Stimulated activated CD4-positive, alpha-beta T cell treated with anti-CD3 and anti-CD28 coated beads, Interleukin-2, amount 100 ng/mL, for 24 hours (primary cell): ENCODE measurements at places on chromosomes 2 and 18.

DNA sequence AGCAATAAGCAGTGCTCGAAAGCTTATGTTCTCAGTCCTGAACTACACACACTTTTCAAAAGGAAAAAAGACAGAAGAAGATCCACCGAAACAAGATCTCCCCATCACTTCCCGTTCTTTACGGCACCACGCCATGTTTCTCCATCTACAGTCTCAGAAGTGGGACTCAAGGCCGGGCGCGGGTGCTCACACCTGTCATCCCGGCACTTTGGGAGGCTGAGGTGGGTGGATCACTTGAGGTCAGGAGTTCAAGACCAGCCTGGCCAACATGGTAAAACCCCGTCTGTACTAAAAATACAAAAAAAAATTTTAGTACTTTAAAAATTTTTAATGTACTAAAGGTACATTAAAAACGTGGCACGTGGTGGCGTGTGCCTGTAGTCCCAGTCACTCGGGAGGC, 31.2 kb downstream of the ZNF516 start:
- DNase-seq, result no peak

- no peak for DNase-seq
Measured at GRCh38 chr2:15649561-15650255, 58.0 kb downstream of the DDX1 start.

GRCh38 chr2:120218181-120218580, 5.0 kb downstream of the TMEM185B start:
- DNase-seq, result no peak

DNA sequence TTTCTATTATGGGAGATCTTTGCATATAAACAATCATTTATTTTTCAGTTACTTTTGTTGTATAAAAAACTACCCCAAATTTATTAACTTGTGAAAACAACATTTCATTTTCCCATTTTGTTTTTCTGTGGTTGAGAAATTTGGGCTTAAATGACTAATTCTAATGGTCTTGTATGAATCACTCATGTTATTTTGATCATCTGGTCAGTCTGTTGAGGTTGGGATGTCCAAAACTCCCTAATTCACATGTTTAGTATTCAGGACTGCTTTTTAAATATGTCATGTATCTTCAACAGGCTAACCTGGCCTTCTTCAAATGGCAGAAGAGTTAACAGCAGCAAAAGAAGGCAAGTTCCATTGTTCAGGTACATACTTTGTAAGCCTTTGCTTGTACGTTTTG, 788.1 kb downstream of the TRIB2 start:
- DNase-seq, result no peak

- DNase-seq, result no peak
Measured at GRCh38 chr18:2917259-2918047, 70.6 kb downstream of the EMILIN2 start.

DNA sequence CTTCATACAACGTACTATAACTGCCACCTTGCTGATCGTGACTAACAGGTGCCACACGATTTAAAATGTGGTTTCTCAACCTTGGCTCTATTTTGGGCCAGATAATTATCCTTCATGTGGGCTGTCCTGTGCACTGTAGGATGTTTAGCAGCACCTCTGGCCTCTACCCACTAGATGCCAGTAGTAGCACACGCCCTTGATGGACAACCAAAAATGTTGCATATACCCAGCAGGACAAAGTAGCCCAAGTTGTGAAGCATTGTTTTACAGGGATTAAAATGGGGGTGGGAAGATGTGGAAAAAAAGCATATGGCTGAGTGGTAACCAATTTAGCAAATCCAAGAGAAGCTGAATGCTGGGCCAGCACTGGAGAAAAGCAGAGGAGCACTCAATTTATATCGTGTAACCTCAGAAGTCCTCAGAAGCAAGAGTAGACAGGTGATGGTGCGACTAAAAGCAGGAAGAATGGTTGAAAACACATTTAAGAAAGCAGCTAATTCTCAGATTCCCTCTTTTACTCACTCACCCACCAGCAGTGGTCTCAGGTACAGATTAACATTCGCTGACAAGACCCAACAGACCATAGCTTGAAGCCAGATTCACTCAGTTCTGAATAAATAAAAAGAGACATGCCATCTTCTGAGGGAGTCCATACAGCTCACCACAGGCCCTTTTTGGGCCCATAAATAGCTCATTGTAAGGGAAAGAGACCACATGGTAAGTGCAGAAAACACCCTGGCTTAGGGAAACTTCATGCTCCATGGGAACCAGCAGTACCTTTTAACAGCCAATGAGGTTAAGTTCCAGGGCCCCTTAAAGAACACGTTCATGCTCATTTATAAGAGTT, 50.6 kb downstream of the RAPH1 start:
- DNase-seq, result peak; percentile 51

GRCh38 chr2:155980941-155981560, 351.5 kb downstream of the NR4A2 start:
- DNase-seq, result no peak

GRCh38 chr2:227891673-227892072, 20.2 kb downstream of the DAW1 start:
- no peak for DNase-seq

DNA sequence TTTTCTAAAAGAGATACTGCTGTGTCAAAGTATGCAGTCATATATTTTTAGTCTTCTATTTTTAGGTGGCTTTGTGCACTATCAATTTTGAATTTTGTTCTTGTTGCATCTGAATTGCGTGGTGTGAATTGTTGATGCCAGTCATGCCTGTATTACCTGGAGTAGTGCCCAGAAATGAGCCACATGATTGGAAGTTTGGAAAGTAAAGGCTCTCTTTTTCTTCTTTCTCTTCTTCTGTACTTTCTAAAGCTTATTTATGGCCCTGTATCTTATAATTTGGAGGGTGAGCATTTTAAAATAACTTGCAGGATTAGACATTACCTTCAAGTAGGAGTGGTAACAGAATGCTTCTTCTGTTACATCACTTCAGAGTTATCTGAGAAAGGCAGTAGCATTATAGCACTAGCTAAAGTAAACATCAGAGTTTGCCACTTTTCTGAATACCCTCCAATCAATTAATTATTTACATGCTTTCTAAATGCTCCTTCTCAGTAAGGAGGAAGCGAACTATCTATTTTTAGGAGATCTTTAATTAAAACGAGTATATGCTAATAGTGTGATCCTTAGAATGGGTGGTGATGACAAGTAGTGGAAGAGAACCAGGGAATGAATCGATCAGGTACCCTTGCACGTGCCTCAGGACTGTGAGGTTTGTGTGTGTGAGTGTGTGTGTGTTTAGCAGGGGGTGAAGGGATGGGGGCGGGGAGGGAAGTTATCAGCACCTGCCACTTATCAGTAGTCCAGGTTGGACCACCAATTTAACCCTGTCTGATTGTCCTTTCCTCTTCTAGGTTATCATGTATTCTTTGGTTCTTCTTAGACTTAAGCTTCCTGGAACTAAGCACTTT, 112.5 kb downstream of the MAP3K20 start:
- DNase-seq, result no peak

- no peak for DNase-seq
Measured at GRCh38 chr2:181306785-181307184, 150.4 kb upstream of the ITGA4 start.

GRCh38 chr2:179655627-179656026, 205.8 kb downstream of the ZNF385B start:
- DNase-seq, result no peak

GRCh38 chr18:75607701-75608100, 180.2 kb upstream of the SMIM21 start:
- no peak for DNase-seq

DNA sequence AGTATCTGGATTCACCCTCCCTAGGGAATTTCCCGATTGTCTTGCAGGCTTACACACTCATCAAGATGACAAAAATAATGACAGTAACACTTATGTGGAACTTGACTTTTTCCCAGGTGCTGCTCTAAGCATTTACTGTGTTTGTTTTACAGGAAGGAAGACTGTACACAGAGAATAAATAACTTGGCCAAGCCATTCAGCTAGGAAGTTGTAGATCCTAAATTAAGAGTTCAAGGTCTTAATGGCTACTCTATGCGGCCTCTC, 549 bp upstream of the DPP4 start:
- DNase-seq, result no peak
